ENCODE measurements at places on chromosomes 7 and 10.

DNA sequence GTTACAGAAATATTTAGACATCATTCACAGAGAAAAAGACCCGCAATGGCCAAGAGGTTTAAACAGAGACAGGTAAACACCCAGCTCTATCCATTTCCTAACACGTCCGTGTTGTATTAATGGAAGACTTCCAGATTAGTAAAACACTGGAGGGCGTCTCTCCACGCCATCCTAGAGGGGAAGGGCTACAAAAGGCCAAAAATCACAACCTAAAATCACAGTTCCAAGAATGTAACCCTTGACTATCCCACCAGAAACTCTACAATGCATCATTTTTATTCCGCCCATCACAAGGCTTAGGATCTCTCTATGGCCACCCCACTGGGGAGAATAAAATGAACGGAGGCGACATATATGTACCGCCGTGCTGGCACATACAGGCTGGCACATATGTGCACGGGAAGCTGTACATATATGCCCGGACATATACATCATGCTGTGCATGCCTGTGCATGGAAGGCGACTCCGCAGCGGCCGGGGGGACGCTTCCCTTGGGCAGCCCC, 734 bp downstream of the PCLO start:
- DNase-seq = no peak

- DNase-seq = no peak
These were observed 448.9 kb downstream of the SH2D4B start for GRCh38 chr10:80986596-80986995.

- DNase-seq = no peak
These were observed 221.6 kb upstream of the IMMP2L start for GRCh38 chr7:111783854-111784253.

- DNase-seq = no peak
These were observed 122.4 kb upstream of the PPP2R2D start for GRCh38 chr10:131778385-131778784.

GRCh38 chr7:22801912-22802311, 20.7 kb downstream of the TOMM7 start:
- DNase-seq = no peak

All from GM04503 (cell line).